GM04503 (cell line): ENCODE measurements at places on chromosomes 11 and 22.

DNA sequence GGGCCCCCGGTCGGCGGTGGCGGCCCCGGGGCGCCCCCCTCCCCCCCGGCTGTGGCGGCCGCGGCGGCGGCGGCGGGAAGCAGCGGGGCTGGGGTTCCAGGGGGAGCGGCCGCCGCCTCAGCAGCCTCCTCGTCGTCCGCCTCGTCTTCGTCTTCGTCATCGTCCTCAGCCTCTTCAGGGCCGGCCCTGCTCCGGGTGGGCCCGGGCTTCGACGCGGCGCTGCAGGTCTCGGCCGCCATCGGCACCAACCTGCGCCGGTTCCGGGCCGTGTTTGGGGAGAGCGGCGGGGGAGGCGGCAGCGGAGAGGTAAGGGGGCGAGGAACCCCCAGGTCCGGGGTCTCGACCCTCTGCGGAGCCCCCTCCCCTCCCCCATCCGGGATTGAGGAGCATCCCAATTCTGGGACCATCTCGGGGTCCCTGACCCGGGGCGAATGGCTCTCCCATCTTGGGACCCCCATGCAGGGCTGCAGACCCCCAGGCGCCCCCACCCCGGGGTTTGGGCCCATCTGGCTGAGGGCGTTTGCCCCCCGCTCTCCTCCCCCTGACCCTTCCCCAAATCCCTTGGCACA, 431 bp downstream of the KMT2A start:
- no peak for DNase-seq

- no peak for DNase-seq
These were observed 7.3 kb downstream of the DGCR6L start for GRCh38 chr22:20312396-20313191.

DNA sequence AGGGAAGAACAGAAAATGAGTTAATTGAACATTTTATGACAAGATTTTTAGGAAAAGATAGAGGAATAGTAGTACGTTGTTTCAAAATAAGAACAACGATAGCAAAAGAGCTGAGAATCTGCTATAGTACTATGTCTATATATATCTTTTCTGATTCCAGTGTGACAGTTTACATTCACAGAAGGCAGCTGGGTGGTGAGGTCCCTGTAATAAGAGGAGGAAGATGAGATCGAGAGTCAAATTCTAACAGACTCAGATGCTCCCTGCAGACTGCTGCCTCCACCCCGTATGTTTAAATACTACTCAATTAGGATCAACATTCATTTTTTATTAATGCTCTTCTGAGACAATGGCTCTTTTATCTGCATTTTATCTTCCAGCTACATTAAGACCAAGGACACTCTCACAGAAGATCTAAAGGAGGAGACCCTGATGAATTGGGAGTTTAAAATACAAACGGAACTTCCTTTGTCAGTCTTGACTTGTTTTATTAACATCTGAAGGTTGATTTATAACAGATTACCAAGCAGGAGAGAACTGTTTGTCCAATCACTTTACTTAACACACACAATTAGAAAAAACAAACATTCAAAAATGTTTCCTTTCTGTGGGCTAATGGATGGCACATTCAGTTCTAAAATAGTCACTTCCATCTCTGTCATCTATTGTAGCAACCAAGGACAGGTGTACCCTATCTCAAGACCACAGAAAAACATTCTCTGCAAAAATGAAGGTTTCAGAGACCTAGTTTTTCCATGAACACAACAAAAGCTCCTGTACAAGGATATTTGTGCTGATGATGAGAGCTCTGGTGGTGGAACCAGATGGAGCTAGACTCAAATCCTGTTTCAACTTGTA, 240.2 kb downstream of the CADM1 start:
- no peak for DNase-seq

GRCh38 chr11:64041846-64042245, 6.1 kb downstream of the FLRT1 start:
- no peak for DNase-seq

DNA sequence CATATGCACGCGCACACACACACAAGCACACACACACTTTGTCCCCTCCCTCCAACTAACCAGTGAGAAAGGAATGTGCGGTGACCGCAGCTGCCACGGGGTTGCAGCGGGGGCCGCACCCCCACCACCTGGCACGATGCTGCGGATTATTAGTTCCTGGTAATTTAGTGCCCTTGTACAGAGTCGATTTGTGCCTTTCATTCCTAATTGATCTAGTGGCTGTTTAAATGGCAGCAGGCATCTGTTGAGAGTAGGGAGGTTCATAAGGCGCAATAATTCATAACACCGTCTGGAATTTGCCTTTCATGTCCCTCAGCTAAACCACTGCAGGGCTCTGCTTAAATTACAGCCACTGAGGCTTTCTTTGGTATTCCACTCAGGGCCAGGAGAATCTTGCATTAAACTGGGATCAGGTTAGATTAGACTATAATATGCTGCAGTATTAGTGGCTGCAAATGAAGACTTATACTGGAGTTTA, 113.7 kb downstream of the FEZ1 start:
- no peak for DNase-seq

DNA sequence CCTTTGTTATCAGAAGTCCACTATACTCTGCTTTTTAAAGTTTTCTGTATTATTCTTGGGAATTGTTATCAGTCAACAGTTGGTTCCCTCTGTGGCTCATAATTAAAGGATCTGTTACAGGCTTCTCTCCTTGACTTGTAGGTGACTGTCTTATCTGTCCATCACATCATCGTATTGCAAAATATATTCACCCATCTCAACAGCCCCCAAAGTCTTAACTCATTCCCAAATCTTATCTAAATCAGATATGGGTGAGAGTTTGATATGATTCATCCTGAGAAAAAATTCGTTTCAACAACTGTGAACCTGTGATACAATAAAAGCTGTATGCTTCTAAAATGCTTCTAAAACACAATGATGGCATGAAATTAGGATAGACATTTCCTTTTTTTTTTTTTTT, 1245.6 kb upstream of the RAG2 start:
- DNase-seq: no peak

- no peak for DNase-seq
These were observed 429 bp upstream of the SNX15 start for GRCh38 chr11:65026810-65027209.

GRCh38 chr11:9380773-9381172, 3.7 kb upstream of the IPO7 start:
- DNase-seq: no peak

DNA sequence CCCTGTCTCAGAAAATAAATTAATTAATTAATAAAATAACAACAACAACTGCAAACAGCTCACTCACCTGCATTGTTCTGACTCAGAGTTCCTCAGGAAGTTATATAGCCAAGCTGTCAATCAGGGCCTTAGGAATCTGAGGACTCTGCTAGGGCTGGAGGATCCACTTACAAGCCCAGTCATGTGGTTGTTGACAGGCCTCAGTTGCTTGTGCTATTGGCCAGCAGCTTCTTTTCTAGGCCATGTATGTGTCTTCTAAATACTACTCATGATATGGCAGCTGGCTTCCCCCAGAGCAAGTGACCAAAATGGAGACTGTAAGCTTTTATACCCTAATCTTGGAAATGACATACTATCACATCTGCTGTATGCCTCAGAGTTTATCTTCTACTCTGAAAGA, 20.8 kb upstream of the ATP5MG start:
- DNase-seq: no peak
